ENCODE measurements at places on chromosomes 6 and 20. TPM values are rescaled to one million over a fixed set of nuclear protein-coding genes. Genes with fewer than 3 reads are reported as not detected.

Gene SYCP2L
- total RNA-seq, result not detected

Gene BIRC7
- total RNA-seq, result not detected

Gene SYNGAP1
- 5.2 TPM for total RNA-seq

Gene ANKEF1
- total RNA-seq, result 1.7 TPM

Gene LPIN3
- total RNA-seq, result 4.6 TPM

Gene CSNK2A1
- 74.7 TPM for total RNA-seq

Gene TPD52L1
- total RNA-seq, result 7.4 TPM

Gene C6orf120
- 36.4 TPM for total RNA-seq

Gene HCRTR2
- not detected for total RNA-seq

Gene TRIM15
- total RNA-seq, result not detected

Gene MOCS1
- total RNA-seq, result 5.7 TPM

Gene LHFPL5
- not detected for total RNA-seq

Gene APCDD1L
- total RNA-seq, result 4.1 TPM

Gene BCKDHB
- total RNA-seq, result 13.2 TPM

Gene ZC3H12D
- 0.16 TPM for total RNA-seq

Gene CFAP61
- not detected for total RNA-seq

Gene SAMD3
- 4.4 TPM for total RNA-seq

Gene EFCAB8
- total RNA-seq, result under 0.01 TPM

Gene VSX1
- total RNA-seq, result not detected

Gene MMS22L
- 8.9 TPM for total RNA-seq

Gene EPB41L1
- 12.0 TPM for total RNA-seq

Gene NOTCH4
- 0.77 TPM for total RNA-seq

Gene NHLRC1
- total RNA-seq, result 2.2 TPM

Measured in bronchial smooth muscle cell (primary cell).